Suppressor macrophage treated with lipopolysaccharide for 4 hours (primary cell): ENCODE measurements at places on chromosomes 3 and 15.

GRCh38 chr3:49131040-49131439, 1.8 kb downstream of the LAMB2 start:
- no peak for DNase-seq

DNA sequence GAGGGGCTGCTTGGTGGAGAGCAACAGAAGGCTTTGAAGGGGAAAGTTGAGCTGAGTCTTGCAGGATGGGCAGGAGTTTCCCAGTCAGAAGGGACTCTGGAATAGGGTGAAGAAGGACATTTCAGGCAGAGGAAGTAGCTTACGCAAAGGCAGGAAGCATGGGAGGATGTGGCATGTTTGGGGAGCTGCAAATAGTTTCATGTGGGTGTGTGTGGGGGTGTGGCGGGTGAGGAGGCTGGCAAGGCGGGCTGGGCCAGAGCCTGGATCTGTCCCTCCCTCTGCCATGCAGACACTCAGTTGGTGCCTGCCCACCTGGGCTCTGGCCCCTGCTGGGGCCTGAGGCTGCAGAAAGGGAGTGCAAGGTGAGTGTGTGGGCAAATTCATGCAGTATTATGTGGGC, 10.4 kb downstream of the TEX264 start:
- peak; percentile 52 for DNase-seq

- no peak for DNase-seq
These were observed 57.8 kb upstream of the C15orf39 start for GRCh38 chr15:75143738-75144334.

- no peak for DNase-seq
These were observed 195.0 kb upstream of the EPHA3 start for GRCh38 chr3:88912294-88912877.

DNA sequence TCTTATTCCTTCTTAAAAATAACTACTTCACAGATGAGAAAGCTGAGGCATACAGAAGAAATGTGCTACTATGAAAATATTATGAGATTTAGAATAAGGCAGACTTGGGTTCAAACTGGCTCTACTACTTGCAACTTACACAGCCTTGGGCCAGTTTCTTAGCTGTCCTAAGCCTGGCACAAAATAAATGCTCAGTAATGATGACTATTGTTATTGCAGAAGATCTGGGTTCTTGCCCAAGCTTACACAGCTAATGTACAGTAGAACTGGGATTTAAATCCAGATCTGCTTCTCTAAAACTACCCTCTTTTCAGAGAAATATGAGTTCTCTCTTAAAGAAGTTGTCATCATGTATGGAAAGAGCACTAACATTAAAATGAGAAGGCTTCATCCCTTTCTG, 228.2 kb upstream of the TPRG1 start:
- peak; percentile 70 for DNase-seq

DNA sequence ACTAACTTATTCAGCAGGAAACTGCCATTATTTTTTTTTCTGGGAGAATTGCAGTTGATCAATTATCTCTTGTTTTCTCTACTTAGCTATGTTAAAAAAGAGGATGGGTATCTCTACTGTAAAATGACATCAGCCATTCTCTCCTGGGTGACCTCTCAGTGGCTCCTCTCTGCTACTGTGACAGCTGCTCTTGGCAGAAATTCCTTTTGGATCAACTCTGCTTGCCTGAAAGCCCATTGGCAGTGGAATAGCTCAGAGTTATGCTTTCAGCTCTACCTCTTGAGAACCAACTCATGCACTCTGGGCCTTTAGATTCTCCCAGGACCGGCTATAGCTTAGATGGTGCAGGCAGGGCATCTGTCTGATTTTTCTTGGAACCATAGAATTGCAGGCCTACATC, 99.9 kb upstream of the GAP43 start:
- DNase-seq: no peak

DNA sequence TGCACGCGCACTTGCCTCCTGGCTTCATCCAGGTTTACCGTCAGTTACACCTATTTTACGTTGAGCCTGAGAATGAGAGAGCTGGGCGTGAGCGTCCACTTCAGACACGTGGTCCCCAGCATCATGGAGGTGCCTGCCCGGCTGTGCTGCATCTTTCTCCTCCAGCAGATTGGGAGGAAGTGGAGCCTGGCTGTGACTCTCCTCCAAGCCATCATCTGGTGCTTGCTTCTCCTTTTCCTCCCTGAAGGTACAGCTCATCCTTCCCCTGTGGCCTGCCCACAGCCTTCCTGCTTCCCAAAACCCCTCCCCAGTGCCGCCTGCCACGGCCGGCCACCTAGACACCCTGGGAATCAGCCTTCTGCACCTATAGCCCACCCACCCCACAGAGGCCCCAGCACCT, 31.6 kb downstream of the SLC22A14 start:
- peak; percentile 67 for DNase-seq

GRCh38 chr3:117910820-117911521, 1123.7 kb downstream of the IGSF11 start:
- no peak for DNase-seq

DNA sequence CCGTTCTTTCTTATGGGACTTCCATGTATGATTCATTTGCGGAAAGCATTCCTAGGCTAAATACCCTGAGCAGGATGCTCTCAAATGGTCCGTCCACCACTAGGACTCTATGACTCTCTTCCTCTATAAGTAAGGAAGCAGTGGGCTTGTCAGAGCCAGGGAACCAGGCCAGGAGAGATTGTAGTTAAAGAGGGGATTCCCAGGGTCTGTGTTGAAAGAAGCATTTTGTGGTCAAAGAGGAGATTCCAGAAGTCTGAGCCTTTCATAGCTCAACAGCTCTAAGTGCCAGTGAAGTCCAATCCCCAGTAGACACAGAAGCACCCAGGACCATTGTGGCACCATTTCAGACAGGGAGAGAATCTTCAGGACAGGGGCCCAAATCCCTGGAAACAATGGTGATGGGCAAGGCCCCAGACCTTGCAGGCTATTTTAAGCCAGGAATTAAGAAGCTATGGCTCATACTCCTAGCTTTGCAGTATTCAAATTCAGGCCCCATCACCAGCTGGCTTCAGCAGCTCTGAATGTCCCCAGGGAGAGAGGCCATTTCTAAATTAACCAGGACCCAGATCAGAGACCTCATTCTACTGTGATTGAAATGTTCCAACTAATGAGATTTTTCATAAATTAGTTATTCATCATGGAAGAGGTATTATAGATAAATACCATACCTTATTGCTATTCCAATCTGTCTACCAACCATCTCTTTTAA, 81.7 kb downstream of the CD47 start:
- DNase-seq: peak; percentile 80

GRCh38 chr3:66949898-66950297, 48.2 kb upstream of the KBTBD8 start:
- DNase-seq: no peak

GRCh38 chr3:169546368-169546767, 117.1 kb downstream of the MECOM start:
- no peak for DNase-seq

DNA sequence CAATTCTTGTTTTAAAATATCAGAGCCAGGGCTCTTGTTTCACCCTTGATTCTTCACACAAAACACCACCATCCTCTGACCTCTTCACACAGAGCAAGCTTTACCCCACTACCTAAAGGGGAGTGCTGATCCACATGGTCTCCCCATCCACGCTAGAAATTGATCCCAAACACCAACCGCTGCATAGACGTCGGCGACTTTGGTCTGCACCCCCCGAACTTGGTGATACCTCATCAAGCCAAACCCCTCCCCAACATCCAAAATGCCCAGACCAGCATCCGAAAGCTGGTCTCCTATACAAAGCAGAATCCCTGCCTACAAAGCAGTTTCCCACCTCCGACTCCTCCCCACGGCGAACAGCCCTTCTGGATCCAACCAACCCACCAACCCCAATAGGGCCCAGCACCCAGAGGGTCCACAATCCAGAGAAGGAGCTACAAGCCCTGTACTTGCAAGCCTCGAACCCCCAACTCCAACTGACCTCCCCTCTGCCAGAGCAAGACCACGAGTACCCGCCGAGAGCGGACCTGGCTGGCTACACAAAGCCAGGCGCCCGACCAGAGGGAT, 25.8 kb upstream of the MTHFS start:
- no peak for DNase-seq

- peak; percentile 90 for DNase-seq
These were observed 35.4 kb downstream of the EHD4 start for GRCh38 chr15:41936649-41937567.

GRCh38 chr3:18403061-18403460, 22.1 kb downstream of the SATB1 start:
- DNase-seq: no peak

GRCh38 chr15:38228618-38229017, 24.0 kb upstream of the SPRED1 start:
- DNase-seq: no peak

- DNase-seq: no peak
These were observed 74.8 kb downstream of the SCN5A start for GRCh38 chr3:38574411-38575278.

DNA sequence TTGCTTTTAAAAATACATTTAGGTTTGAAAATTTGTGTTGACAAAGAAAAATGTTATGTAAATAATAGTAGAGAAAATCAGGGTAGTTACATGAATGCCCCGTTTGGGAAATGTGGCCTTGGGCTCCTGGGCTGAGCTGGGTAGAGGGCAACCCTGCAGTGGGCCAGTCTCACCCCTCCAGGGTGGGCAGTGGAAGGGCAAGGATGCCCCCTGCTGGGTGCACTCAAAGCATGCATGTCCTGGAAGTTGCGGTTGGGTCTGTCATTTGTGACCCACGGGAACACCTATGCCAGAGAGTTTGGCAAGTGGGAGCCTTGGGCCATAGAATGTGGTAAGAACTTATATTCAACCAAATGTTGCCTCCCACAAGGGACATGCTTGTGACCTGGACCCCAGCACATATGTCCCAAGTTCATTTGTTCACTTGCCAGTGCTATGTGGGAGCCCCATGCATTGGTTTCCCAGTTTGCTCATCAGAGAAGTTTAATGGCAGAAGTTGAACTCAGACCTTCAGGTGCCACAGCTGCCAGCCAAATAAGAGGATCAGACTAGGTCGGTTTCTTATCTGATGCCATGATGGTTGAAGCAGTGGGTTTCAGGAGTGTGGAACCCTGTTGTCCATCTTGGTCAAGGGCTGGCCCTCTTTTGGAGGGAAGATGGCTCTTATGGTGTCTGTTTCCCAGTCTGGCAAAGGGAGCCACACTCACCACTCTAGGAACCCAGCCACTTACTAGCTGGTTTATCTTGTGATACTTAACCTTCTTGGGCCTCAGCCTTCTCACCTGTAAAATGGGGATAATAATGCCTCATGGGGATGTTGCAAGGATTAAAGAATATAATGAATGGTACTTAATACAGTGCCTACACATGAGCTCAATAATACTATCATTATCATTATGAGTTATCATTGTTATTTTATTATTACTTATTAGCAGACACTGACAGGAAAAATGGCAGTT, 2.5 kb upstream of the PLCB2 start:
- DNase-seq: peak; percentile 75

- no peak for DNase-seq
These were observed 115.8 kb downstream of the EPHA3 start for GRCh38 chr3:89223188-89223587.

DNA sequence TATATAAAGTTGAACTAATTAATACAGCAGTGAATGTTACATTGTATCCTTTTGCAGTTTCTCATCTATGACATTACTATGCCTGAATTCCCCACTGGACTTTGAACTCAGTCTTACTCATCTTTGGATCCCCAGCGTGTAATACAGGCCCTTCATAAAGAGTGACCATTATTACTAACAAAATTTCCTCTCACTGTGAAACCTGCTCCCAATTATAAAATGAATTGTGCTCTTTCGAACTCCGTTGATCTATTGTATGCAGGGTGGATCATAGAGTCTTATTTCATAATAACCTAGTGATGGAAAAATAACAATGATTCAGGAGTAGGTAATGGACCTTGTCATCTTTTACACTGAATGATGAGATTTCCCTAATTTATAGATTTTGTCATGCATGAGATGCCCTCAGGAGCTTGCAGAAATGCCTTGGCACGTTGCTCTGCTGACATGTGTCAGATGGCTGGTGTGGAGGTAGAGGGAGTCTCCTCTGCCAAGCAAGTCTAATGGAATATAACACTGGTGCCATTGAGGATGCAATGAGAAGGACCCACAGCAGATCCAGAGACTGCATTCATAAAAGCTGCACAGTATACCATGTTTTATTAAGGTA, 25.5 kb downstream of the B3GNT5 start:
- DNase-seq: peak; percentile 35

- peak; percentile 77 for DNase-seq
These were observed 104.4 kb downstream of the FMN1 start for GRCh38 chr15:33089878-33090757.

GRCh38 chr15:48806151-48806550, 4.7 kb downstream of the CEP152 start:
- no peak for DNase-seq

DNA sequence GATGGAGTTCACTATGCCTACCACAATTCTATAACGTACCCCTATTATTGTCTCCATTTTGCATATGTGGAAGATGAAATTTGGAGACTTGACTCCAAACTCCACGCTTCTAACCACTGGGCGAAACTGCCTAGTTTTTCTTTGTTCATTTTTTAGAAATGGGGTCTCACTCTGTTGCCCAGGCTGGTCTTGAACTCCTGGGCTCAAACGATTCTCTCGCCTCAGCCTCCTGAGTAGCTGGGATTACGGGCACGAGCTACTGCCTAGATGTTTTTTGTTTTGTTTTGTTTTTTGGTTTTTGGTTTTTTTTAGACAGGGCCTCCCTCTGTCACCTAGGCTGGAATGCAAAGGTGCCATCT, 584 bp upstream of the RPL32 start:
- DNase-seq: no peak

DNA sequence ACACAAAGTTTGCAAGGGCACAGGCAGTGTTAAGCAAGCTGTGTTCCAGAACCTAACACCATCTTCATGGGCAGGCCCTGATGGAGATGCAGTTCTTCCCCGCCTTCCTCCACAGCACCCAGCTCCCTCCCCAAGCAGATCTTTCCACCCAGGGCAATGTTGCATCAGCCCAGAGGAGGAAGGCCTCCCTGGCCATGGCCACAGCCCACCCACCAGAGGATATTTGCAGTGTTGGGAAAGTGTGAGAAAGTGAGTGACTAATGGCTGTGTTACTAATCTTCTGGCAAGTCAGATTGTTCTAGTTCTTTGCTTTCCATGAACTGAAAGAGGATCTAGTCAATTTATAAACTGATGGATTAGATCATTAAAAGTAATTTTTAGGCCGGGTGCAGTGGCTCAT, 42.0 kb upstream of the ATP10A start:
- DNase-seq: peak; percentile 90

- DNase-seq: peak; percentile 30
These were observed 9.2 kb upstream of the SLC6A1 start for GRCh38 chr3:10983219-10983916.

DNA sequence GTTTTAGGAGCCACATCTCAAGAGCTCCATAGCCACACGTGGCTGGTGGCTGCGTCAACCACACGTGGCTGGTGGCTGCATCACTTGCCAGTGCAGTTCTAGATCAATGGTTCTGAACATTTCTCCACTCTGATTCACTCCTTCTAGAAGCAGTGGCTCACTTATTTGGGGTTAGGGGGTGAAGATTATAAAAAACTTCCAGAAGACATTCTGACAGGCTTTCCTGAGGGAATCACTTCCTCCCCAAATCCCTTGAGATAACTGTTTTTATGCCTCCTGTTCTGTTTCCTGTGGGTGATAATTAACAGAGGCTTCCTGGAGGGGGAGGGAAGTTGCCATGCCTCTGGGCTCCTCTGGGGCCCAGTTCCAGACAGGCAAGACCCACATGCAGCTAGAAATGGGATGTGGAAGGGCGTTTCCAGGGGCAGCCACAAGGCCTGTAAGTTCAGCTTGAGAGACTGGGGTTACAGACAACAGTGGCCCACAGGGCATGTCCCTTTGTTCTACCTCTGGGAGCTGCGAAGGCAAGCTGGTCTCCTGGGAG, 23.6 kb downstream of the HEG1 start:
- DNase-seq: no peak

GRCh38 chr3:71581457-71582035, 2.0 kb downstream of the FOXP1 start:
- peak; percentile 55 for DNase-seq
